NCI-H510A treated with DMSO at 0.1 percent for 48 hours (cell line): ENCODE measurements at places on chromosomes 12 and 14.

GRCh38 chr12:70068743-70069142, 174.5 kb upstream of the CNOT2 start:
- no peak for DNase-seq

GRCh38 chr14:65052832-65053231, 49.5 kb downstream of the MAX start:
- no peak for DNase-seq

- no peak for DNase-seq
Observed at GRCh38 chr12:54139019-54139418, 49.8 kb downstream of the SMUG1 start.

- DNase-seq, result no peak
Observed at GRCh38 chr12:5488626-5488955, 56.7 kb downstream of the NTF3 start.
